ENCODE measurements at places on chromosomes 12 and 14.

DNA sequence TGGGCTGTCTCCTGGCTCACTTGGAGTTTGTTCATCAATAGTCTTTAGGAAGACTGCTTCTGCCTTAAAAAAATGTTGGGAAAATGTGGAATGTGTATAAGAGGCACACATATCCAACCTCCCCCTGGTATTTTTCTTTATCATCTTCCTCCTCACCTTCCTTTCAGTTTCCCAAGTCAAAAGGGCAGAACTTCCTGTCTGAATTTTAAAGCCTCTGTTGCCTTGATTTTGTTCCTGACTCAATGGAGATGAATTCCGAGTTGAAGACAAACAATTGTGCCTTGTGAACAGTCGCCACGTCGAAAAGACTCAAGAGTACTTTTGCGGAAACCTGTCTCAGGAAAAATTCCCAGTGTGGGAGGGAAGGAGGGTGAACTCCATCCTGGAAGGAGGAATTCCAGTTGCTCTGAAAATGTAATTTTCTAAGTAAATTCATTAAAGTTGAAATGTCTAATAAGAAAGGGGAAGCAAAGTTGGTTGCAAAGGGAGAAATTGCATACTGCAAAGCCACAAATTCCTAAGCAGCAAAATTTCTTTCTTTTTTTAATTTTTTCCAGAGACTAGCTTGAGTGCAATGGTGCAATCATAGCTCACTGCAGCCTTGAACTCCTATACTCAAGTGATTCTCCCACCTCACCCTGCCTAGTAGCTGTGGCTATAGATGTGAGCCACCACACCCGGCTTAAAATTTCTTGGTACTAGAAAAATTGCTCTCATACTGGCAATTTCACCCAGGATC, 50.2 kb upstream of the ELK3 start:
- no peak for DNase-seq

DNA sequence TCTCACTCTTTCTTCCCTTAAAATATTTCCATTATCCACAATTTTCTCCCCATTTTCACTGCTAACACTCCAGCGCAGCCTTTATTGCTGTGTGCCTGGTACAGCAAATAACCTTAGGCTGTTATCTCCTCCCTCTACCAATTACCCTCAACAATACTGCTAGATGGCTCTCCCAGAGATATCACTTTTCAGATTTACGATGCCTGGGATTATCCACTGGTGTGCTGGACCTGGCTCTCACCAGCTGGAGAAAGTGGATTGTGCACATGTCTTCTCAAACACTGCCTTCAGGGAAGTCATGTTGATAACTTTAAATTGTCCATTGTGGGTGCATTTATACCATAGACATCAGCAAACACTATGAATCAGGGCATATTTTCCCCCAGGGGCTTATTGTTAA, 101.9 kb upstream of the ADAMTS20 start:
- DNase-seq = no peak

DNA sequence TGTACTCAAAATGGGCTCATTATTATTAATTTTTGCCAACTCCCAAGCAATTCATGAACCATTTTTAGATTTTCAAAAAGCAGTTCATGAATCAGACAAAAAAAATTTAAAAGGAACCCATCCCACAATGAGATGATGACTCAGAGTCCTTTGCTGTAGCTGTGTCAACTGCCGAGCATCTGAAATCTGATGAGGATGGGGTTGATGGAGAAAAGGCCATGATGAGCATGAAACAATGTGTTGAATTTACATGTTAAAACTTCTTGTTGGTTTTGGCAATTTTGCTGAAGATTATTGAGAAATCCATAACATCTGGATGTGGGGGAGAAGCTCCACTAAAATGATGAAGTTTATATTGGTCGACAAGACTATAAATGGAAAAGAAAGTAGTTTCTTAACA, 378.0 kb downstream of the FOXG1 start:
- no peak for DNase-seq

- DNase-seq = peak; percentile 45
Observed at GRCh38 chr12:107320929-107321631, 227.7 kb upstream of the CRY1 start.

GRCh38 chr12:53011889-53012288, 5.6 kb downstream of the EIF4B start:
- DNase-seq = no peak

Data from effector memory CD8-positive, alpha-beta T cell (primary cell).